ENCODE measurements at places on chromosomes 3 and 15.
A peak's percentile ranks its signal among the peaks of the same experiment; 100 is the strongest.

DNA sequence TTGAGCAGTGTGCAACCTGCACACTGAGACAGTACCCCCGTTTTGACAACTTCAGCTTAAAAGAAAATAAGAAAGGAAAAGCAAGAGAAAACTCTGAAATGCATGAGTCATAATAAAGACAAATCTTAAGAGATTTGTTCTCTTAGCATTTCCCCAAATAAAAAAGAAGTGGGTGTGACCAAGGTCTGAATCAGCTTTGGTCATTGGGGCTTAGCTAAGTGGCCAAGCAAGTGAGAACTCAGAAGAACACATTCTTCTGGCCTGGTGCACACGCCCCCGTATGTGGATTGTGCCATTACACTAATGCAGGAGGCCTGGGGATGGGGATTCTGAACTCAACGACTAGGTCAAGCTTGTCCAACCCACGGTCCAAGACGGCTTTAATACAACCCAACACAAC, 56.9 kb upstream of the PDZRN3 start:
- no peak for DNase-seq

- no peak for DNase-seq
These were observed 108.2 kb downstream of the ULK4 start for GRCh38 chr3:41853540-41854196.

- DNase-seq: peak; percentile 12
These were observed 107.4 kb downstream of the P2RY1 start for GRCh38 chr3:152942366-152942765.

- no peak for DNase-seq
These were observed 23.0 kb downstream of the MYH15 start for GRCh38 chr3:108487439-108487838.

- no peak for DNase-seq
These were observed 188.2 kb downstream of the MEGF11 start for GRCh38 chr15:66065325-66065724.

DNA sequence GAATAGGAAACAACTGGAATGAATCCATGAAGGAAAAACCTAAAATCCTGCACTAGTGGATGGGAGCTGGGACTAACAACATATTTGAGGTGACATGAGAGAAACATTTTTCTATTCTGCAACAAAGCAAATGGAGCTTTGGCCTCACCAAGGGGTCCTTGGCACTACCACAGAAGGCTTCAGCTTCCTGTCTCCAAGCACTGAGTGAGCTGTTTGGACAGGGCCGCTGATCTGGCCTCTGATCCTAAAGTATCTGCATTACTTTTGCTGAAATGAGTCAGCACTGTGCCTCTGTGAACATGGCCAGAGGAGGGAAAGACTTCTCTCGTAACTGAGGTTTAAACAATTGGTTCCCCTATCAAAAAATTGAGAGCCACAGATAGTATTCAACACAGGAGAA, 9.0 kb downstream of the ARPP21 start:
- no peak for DNase-seq

DNA sequence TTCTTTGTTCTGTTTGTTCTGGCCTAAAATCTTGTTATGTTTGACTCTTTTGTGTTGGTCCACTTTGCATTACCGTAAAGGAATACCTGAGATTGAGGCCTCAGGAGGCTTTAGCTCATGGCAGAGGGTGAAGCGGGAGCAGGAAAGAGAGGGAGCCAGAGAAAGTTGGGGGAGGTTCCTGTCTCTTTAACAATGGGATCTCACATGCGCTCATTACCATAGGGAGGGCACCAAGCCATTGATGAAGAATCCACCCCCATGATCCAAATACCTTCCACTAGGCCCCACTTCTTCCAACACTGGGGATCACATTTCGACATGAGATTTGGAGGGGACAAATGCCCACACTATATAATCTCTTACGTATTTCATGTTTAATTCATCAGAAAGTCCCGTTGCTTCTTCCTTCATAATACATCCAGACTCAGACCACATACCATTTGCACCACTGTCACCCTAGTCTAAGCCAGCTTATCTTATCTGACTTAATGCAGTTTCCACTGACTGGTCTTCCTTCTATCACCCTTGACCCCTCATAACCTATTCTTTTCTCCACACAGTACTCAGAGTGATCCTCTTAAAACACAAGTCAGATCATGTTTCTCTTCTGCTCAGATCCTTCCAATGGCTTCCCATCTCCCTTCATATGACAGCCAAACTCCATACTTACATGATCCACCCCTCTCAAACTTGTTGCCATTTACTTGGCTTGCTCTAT, 13.5 kb downstream of the KBTBD8 start:
- DNase-seq: no peak

- DNase-seq: no peak
These were observed 55.8 kb downstream of the GUCA1C start for GRCh38 chr3:108897883-108898282.

- no peak for DNase-seq
These were observed 23.8 kb downstream of the SEC62 start for GRCh38 chr3:169990431-169990830.

- DNase-seq: peak; percentile 12
These were observed 486.8 kb downstream of the GBE1 start for GRCh38 chr3:81274671-81275070.

- DNase-seq: no peak
These were observed 18.2 kb downstream of the PTPN23 start for GRCh38 chr3:47399016-47399415.

GRCh38 chr3:61794961-61795360, 233.6 kb downstream of the PTPRG start:
- no peak for DNase-seq

DNA sequence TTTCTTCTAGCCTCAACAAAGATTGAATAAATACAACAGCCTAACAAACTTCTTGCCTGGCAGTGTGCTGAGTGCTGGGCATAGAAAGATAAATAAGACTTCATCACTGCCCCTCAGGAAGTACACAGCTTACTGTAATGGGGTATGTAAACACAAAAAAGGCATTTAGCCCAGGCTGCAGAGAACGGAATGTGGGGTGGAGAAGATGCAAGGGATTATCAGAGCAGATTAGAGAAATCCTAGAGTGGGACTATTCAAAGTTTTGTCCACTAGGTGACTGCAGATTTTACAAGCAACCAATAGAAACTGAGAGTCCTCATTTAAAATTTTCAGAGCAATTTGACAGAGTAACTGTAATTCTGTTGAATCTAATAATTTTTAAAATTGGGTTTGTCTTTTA, 35.4 kb upstream of the TSC22D2 start:
- peak; percentile 53 for DNase-seq

DNA sequence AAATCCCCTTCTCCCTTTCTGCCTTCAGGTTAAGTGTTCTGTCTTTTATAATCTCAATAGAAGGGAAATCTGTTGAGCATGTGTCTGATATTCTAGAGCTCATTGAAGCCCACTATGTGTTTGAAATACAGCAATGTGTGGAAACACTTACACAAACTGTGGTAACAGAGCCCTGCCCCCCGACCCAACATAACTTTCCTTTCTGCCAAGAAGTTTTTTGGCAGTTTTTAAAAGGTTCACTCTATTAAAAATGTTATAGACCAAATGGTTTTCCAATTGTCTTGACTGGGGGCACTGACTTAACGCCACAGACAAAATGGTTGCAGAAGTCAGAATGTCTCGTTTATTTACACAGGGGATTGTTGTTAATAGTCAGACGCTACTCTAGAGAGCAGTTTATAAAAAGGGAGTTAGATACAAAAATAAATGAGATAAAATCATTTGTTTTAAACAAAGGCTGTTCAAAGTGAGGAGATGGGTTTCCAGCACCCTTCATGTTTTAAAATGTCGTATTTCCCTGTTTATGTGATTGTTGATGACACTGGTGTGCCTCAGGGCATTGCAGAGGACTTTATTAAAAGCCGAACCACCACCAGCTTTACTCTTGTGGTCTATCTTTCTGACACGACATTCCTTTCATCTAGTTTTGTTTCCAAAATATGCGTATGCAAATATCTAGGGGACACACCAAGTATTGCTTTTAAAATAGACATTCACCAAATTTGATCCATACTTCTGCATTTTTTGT, 26.7 kb upstream of the GREM1 start:
- DNase-seq: no peak

- peak; percentile 32 for DNase-seq
These were observed 211.0 kb upstream of the DPPA4 start for GRCh38 chr3:109548192-109548938.

- no peak for DNase-seq
These were observed at the start of gene MUC13 for GRCh38 chr3:124934577-124934976. Gene MUC13 (minus strand): TSS chr3:124934751. CDS start chr3:124934712, 39 bp downstream.

DNA sequence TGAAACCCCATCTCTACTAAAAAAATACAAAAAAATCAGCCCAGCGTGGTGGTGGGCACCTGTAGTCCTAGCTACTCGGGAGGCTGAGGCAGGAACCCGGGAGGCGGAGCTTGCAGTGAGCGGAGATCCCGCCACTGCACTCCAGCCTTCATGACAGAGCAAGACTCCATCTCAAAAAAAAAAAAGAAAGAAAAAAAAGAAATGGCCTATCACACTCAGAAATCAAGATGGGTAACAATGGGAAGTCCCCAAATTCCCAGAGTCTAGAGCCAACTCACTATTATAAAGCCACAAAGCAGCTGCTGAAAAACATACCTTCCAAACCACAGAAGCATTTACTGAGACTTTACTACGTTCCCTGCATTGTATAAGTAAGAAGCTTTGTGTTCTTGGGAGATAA, 7.5 kb downstream of the HDGFL3 start:
- DNase-seq: no peak
